ENCODE measurements at places on chromosomes 3 and 15.

GRCh38 chr15:27050163-27050562, 79.2 kb downstream of the GABRG3 start:
- no peak for DNase-seq

DNA sequence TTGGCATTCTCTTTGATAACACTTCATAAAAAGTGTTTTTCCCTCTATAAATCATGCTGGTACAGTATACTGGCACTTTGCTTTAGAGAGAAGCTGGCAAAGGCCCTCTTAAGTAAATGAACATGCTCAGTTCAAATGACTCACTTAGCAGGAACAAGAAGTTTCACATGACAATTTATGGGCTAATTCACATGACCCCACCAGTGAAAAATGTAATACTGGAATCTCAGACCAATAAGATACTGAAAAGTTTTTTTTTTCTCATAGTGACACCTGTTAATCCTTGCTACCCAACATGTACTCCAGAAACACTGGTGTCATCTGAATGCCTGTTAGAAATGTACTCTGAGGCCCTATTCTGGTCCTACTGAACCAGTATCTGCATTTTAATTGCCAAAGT, 13.9 kb downstream of the BTBD1 start:
- DNase-seq = no peak

DNA sequence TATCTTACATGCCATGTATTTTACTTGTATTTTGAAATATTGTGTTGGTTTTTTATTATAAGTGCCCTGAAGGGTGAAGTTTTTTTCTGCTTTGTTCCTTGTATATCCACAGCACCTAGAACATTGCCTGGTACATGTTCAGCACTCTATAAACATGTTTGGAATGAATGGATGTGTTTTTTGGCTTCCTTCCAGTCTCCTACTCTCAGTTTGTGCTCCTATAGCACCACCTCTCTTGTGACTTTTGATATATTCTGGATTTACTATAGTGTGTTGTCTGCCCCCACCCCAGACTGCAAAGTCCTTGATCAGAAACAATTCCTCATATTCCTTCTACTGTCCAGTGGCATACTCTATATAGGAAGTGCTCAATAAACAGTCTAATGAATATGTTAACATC, 60.6 kb downstream of the PLCL2 start:
- no peak for DNase-seq

DNA sequence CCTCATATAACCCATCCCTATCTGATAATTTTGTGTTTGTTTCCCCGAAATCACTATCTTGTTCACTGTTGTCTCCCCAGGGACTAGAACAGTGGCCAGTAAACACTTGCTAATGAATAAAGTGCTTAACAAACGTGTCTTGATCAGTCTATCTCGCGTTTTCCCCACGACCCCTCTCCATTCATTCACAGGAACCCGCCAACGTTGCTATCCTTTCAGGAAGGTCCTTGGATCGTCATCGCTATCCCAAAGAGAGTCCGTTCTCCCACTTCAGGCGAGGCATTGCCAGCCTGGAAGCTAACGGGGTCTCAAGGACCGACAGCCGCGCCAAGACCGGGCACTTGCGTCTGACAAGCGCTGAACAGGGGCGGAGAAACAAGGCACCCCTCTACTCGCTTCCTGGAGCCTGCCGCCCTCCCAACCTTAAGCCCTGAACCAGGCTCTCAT, 344 bp downstream of the LINS1 start:
- DNase-seq = no peak

DNA sequence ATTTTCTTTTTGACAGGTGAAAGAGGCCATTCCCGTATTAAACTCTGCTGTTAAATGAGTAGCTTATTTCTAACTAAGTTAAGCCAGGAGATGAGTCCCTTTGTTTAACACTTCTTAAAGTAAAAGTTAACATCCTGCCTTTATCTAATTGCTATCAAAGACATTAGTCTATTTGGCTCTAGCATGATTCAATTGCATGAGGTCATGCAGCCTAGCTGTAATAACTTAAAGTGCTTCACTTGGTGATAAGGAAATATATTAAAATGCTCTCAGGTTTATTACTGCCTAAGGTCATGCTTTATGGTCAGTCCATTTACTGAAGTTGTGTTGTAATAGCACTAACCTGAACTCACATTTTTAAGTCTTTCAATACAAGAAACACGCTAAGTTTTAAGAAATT, 82.3 kb upstream of the MLF1 start:
- DNase-seq = no peak

DNA sequence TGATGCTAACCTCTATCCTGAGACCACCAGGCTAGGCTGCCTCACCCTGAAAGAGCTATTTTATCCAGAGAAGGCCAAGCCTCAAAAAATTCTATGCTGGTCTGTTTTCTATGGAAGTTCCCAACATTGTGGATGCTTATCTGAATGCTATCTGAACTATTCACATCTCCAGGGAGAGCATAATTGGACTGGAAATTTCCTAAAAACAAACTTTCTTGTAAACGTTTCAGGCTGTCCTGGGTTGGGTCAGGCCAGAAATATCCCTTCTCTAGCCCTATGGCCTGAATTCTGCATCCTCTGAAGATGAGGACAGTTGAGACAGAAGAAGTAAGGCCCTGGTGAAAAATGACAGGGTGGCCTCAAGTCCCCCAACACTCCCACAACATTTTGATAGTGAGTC, 706.4 kb upstream of the NR2F2 start:
- DNase-seq = no peak

GRCh38 chr3:14413381-14414071, 11.1 kb downstream of the SLC6A6 start:
- DNase-seq = no peak

GRCh38 chr3:111260878-111261277, 189.3 kb downstream of the NECTIN3 start:
- no peak for DNase-seq

DNA sequence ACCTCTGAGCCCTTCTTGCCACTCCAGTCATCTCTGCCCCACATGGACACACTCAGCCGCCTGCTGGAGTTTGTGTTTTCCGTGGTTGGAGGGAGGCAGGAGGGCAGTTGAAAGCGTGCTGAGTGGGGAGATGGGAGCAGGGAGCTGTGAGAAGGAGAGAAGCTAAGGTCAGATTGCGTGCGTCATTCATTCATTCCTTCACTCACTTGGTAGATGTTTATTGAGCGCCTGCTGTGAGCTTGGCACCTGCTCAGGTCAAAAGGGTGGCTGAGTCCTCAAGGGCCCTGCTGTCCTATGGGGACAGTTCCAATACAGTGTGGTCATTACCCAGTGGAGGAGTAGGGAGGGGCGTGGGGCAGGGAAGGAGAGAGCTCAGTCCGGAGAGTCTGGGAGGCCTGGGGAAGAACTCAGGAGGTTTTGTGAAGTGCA, 23.5 kb downstream of the LIMD1 start:
- DNase-seq = no peak

DNA sequence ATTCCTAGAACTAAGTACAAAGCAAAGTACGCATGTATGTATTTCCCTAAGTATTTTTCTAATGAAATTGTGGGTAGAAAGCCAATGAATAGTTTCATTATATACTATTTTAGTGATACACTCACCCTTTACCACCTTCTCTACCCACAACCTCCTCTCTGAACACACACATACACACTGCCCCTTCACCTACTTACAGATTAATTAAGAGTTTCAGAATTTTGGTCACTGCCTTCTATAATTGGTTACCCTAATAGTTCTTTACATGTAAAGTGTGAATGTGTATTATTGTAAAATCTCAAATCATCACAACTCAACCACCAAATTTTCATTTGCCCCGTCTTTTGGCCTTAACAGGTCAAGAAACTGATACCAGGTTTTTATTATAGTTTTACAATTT, 7.2 kb downstream of the PFN2 start:
- no peak for DNase-seq

All from GM12878 (cell line).